ENCODE measurements at places on chromosomes 16 and 17.

GRCh38 chr17:78679495-78680395 is 102.3 kb downstream of the CYTH1 start:
- no peak for DNase-seq

DNA sequence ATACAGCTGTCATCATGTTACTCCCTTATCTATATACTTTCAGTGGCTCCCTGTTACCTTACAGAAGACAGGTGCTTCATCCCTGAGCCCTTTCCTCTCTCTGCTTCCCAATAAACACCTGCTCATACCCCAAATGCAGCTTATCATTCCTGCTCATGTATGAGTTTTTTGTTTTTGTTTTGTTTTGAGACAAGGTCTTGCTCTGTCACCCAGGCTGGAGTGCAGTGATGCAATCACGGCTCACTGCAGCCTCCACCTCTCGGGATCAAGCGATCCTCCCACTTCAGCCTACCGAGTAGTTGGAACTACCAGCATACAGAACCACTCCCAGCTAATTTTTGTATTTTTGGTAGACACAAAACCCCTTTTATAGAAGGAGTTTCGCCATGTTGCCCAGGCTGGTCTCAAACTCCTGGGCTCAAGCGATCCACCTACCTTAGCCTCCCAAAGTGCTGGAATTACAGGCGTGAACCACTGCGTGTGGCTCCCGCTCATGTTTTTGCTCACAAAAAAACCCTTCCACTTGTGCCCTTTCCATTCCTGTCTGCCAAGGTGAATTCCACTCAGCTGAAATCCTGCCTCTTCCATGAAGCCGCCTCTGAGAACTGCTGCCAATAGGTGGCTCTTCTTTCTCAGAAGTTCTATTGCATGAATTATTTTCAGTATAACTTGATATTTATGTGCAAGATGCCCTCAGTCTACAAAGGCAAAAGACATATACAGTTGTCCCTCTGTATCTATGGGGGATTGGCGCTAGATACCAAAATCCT is 7.9 kb upstream of the RNF157 start:
- DNase-seq = no peak

GRCh38 chr16:54171626-54172537 is 114.7 kb downstream of the IRX3 start:
- no peak for DNase-seq

- DNase-seq = no peak
Measured at GRCh38 chr16:66961065-66961744, at the start of gene CES3. TSS of gene CES3 (plus strand) at chr16:66961266. CDS start at chr16:66961308, 42 bp downstream.

GRCh38 chr17:78241277-78242023 is 10.0 kb downstream of the TMEM235 start:
- DNase-seq = no peak

DNA sequence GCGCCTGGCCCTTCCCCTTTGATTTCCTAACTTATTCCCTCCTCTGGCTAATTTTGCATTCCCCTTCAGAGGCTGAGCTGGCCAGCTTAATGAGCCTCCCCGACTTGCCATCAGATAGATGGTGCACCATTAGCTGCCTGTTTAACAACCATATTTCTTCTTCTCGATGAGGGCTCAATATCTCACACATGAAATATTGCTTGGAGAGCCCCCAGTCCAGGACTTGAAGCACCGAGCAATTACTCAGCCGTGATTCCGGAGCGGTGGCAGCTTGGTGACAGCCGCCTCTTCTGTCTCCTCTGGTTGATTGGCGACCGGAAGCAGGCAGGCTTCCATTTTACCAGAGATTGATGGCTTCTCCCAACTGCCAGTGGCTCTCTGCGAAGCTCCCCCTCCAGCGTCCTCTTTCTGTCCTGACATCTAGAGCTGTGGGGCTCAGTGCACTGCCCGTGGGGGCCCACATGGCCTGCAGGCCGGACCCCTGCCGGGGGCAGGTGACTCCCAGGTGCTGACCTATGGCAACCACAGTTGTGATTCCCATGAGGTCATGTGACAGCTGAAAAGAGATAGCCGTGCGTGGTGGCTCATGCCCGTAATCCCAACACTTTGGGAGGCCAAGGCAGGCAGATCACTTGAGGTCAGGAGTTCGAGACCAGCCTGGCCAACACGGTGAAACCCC is 133.7 kb upstream of the SEC14L1 start:
- DNase-seq = no peak

DNA sequence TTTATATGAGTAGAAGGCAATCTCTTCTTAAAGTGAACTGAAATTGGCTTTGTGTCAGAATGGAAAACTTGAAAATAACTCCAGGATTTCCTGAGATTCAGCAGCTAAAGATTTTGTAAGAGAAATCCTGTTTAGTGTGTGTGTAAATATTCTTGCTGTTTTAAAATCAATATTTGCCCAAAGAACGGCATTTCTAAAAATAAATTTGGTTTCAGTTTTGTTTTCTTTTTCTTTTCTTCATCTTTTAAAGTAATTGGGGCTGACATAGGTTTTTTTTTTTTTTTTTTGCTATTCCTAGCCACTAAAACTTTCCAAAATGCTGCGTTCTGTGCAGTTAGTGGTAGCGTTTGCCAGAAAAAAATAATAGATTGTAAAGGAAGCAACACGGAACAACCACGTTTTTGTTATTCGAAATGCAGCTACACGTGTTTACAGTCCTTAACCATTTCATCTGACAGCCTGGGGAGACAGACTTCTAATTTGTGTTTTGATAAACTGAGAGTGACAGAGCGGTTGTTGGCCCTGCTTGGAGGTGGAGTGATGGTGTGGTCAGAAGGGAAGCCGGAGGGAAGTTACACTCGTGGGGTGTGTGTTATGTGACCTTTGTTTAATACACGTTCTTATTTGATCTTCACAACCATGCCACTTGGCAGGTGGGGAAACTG is 21.6 kb upstream of the SMPD3 start:
- no peak for DNase-seq

DNA sequence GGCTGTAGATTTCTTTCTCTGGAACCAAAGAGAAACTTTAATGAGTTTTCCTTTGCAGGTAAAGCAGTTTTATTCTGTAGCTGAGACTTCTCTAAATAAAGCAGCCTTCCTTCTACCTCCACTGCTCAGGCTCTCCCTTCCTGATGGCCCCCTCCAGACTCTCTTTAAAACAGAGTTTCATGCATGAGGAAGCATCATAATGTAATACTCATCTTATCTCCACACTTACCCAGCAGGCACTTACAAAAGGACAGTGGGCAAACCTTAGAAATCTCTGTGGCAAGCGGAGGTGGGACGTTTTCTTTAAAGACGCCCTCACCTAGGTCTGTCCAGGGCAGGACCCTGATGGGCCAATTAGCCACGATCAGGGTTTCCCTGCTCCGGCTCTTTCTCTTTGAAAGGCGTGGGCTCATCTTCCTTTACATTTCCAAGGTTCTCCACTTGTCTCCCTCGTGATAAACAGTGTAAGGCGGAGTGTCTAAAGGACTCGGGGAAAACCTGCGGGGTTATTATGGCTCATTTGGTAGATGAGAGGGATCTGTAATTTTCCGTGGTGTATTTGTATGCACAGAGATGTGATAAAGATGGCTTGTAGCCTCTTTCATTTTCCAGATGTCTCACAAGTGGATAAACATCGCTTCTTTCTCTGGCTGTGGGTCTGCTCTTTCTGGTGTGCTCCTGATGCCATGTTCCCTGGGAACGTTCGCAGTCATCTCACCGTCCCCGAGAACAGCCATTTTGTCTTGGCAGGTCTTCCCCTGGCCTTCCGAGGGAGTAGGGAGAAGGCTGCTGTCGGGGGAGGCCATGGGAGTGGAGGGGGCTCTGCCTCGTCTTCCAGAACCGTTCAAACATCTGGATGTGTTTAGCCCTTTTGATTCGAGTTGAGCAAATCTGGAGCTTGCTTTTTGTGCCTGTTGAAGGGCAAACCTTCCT is 239.0 kb downstream of the CCDC182 start:
- no peak for DNase-seq

DNA sequence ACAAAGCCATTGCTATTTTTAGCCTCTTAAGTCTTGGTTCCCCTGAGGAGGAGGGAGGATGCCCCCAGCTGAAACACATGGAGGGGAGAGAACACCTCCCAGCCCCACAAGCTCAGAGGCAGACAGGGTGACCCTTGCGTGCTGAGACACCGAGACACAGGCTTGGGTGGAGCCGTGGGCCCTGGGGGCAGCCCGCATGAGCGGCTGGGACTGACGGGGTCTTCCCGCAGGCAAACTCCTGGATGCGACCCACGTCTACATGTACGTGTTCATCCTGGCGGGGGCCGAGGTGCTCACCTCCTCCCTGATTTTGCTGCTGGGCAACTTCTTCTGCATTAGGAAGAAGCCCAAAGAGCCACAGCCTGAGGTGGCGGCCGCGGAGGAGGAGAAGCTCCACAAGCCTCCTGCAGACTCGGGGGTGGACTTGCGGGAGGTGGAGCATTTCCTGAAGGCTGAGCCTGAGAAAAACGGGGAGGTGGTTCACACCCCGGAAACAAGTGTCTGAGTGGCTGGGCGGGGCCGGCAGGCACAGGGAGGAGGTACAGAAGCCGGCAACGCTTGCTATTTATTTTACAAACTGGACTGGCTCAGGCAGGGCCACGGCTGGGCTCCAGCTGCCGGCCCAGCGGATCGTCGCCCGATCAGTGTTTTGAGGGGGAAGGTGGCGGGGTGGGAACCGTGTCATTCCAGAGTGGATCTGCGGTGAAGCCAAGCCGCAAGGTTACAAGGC is 9.8 kb downstream of the SLC16A3 start:
- no peak for DNase-seq

DNA sequence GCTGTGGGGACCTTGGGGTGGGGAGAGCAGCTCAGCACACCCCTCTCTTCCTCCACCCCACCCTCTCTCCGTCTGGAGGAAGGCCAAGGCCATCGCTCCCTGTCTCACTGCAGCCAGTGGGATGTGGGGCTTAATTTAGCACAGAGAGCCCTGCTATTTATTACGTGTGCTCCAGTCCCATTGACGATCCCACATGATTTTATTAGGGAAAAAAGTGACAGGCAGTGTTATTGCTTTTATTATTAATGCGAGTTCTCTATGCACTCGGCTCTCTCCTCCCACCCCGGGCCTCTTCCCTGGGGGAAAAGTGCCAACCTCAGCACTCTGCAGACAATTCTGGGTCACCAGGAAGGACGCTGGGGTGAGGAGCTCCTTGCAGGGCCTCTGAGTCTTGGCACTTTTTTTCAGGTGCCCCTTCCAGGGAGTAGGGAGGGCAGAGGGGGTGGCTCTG is 57.3 kb downstream of the MGAT5B start:
- DNase-seq = no peak

DNA sequence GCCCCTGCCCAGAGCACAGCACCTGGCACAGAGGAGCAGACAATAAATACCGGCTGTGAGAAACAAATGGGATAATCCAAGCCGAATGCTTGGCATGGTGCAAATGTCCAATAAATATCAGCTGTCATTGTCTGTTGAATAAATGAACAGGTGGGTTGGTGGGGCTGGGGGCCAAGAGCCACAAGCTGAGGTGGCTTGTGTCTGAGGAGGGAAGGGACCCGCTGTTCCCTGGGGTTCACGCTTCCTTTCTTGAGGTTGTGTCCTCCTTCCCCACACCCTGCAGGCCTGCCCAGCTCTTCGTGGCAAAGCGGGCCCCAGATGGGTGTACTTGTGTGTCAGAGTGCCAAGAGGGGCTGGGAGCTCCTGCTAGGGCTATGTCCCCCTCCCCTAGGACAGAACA is 38.6 kb downstream of the ARHGAP27 start:
- DNase-seq = no peak

DNA sequence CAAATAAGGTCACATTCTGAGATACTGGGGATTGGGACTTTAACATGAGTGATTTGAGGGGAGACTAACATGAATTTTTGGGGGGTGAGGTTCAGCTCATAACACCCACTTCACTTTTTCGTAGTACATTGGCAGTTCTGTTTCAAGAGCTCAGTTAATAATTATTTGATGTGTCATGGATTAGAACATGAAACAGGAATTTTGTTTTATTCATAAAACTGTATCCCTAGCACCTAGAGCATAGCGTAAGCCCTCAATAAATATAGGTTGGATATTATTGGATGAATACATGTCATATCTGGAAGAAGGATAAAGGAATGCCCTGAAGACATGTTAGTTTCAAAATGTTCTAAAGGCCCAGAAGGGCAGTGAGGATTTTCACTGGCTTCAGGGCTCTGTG is 119.8 kb downstream of the PRKCA start:
- DNase-seq = no peak

DNA sequence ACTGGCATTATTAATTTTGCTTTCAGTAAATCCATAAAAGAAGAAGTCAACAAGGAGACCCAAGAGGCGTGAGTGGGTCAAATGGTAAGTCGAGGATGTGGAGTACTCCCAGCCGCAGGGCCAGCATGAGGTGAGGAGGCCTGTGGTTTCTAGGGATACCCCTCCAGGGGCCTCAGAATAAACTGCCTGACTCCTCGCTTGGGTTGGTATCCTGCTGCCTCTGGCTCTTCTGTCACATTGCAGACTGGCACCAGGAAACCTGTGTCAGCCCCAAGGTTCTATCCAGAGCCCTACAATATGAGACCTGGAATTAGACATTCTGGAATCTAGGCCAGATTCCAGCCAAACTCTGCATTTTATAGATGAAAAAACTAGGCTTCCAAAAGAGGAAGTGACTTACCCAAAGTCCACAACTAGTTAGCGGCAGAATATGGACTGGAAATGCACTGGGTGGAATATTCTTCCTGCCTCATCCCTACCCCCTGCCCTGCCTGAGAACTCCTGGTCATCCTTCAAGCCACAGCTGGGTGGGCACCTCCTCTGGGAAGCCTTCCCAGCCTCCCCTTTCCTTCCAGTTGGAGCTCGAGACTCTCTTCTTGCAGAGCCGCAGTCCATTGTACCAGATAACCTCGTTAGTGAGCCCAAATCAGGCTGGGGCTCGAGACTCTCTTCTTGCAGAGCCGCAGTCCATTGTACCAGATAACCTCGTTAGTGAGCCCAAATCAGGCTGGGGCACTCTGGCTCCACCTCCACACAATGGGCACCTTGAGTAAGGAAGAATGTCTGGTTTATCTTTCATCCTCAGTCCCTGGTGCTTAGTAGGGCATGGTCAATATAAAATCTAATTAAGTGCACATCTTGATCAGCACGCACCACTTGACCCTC is 22.6 kb downstream of the C17orf67 start:
- no peak for DNase-seq

GRCh38 chr16:30525844-30526136 is 576 bp downstream of the ZNF768 start:
- DNase-seq = no peak

DNA sequence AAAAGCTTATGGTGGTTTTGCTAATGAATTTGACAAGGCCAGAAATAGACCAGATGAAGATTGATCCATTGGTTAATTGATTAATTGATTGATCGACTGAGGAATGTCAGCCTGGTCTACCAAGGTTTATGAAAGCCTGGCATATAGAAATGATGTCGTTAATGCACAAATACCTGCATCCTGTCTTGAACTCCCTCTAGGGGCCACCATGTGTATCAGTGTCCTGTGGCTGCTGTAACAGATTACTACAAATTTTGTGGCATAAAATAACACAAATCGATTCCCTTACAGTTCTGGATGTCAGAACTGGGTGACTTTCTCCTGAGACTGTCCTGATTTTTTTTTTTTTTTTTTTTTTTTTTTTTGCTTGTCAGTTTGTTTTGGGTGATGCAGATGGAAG is 553.2 kb downstream of the MAF start:
- no peak for DNase-seq

DNA sequence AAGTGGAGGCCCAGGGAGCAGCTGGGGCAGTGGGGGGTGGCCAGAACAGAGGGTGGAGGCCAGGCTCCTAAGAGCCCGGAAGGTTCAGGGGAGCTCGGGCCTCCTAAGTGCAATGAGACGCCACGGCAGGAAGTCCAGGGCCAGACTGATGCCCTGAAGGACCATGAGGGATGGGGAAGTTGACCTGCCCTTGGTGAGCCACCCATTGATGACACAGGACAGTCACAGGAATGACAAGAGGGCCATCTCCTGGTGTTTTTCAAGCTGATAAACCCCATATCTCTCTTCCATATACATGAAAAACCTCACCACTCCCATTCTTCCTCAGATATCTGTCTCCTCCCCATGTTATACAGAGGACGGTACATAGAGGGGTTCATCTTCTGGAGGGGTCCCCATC is 5.8 kb upstream of the MRPL58 start:
- no peak for DNase-seq

Data from NCI-H2171 (cell line).